Head of caudate nucleus (tissue), 42 donors: ENCODE measurements at places on chromosomes 16 and 17.
A peak's percentile ranks its signal among the peaks of the same experiment; 100 is the strongest.

GRCh38 chr16:72646615-72647014, 401.3 kb downstream of the ZFHX3 start:
- DNase-seq = no peak

DNA sequence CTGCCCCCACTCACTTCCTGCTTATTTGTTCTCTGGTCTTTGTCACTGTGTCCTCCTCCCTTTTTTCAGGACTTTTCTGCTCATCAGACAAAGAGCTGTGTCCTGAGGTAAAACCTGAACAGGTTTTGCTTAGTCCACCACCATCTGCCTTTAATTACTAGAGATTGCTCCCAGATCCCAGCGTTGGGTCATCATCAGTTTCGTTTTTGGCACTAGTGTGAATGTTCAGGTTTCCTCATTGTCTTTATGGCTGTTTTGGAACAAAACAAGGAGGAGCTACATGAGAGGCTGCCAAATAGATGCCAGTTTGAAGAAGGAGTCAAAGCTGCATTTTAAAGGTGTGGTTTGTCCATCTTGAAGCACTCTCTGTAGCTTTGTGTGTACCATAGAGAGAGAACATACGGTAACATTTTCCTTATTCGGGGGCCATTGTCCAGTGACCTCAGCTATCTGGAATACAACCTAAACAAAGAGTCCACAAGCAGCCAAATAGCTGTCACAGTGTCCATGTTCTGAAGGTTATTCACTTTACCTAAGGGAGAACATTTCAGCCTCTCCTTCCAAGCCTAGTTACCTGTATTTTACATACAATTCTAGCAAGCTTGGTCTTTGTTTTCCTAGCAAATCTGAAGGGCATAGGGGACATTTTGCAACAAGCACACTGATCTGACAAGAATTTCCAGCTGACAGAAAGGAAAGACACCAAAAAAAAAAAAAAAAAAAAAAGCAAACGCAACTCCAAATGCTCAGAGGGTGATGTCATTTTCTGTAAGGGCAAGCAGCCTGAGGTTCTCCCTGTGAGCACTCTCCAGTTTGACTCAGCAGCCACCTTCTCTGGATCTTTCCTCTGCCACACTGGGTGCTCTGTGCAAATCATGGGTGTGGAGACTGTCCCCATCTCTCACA, 196.1 kb downstream of the NTN1 start:
- DNase-seq = no peak

- peak; percentile 83 for DNase-seq
Observed at GRCh38 chr17:38877130-38877851, 7.4 kb downstream of the LASP1 start.

- DNase-seq = no peak
Observed at GRCh38 chr17:76199469-76199868, 40.8 kb downstream of the RNF157 start.

DNA sequence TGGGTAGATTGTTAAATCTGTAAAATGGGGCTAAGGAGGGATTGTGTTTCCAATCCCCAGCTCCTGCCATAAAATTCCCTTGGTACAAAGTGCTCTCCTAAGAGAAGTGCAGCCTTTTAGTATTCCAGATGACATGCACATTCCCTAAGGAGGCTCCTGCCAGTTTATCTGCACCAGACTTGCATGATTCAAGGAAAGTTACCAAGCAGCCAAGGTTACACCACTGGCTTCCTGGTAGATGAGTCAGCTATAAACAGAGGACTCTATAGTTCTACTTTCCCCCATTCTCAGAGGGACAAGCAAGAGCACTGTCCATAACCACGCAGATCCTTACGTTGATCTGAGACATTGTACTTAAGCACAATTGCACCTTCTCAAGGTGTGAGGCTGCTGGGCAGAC, 1.9 kb downstream of the CALB2 start:
- DNase-seq = no peak

- no peak for DNase-seq
Observed at GRCh38 chr17:80441133-80441578, 26.2 kb downstream of the ENDOV start.

GRCh38 chr17:68697850-68698361, 96.7 kb upstream of the FAM20A start:
- DNase-seq = no peak

- DNase-seq = no peak
Observed at GRCh38 chr16:33059206-33059605, 134.8 kb upstream of the TP53TG3C start.

GRCh38 chr17:77492446-77493237, 351.9 kb downstream of the SEC14L1 start:
- no peak for DNase-seq

GRCh38 chr17:21573961-21574610, 118.2 kb upstream of the KCNJ18 start:
- DNase-seq = peak; percentile 82

DNA sequence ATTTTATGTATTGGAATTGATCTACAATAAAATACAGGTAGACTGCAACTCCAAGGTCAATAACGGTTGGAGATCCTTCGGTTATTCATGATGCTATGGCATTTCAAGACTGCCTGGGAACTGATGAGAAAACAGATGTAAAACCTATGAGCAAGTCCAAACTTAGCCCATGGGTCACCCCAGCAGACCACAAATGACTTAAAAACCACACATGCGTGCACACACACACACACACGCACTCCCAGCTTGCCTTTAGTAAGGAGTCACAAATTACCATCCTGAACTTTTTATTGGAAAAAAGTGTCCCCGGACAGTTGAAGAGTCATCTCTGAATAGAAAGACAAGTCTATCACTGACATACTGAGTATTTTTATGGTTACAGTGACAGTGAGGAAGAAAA, 26.7 kb downstream of the TRIM25 start:
- no peak for DNase-seq

DNA sequence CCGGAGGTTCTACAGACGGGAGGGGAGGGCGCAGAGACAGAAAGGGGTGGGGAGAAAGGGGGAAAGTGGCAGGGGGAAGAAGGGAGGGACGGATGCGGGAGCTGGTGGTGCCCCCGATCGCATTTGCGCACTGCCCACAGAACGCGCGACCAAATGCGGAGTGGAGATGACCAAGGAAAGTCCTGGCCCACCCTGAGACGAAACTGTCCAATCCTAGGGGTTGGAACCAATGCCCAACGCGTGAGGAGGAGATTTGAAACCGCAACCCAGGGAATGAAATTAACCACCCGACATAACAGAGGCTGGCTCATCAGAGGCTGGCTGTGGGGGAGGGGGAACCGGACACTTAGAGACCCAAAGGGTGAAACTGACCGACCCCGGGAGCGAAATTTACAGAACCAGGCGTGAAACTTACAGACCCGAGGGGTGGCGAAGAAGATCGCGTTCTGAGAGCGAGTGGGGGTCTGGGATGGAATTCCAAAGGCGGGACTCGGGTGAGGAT, 1.4 kb downstream of the HES7 start:
- no peak for DNase-seq

GRCh38 chr16:12398029-12398682, 405.5 kb downstream of the CPPED1 start:
- DNase-seq = no peak

- DNase-seq = no peak
Observed at GRCh38 chr16:23423496-23424049, 29.4 kb downstream of the COG7 start.

- DNase-seq = no peak
Observed at GRCh38 chr16:2420035-2420434, 9.2 kb upstream of the CCNF start.

DNA sequence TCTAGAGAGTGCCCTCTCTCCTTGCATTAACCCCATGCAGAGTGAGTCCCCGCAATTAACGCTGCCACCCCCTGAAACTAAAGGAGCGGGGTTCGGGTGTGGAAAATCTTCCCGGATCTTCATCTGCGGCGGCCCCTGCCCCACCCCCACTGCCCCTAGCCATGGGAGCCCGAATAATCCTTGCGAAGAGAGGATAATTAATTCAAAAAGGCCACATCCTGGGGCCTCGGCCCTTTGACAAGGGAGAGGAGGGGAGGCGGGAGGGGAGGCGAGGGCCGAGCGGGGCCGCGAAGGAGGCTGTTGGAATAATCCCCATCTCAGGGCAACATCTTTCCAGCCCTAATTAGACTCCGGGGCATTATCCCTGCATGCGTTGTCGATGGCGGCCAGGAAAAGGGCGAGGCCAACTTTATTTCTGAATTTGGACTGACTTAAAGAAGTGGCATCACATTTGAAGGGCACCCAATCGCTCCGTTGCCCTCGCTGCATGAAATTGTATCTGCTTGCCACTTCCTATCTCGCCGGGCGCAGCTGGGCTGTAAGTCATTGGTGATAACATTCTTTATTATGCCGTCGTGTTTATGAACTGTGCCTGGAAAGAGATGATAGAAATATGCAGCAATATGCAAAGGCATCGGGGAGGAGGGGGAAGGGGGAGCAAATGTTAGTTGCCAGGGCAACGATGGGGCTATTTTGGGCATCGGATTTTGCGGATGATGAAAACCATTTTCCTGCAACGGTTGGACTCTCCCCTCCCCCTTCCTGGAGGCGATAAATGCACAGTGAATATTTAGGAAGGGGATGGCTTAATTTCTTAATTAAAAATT, 387.1 kb upstream of the TNRC6C start:
- DNase-seq = peak; percentile 27

GRCh38 chr16:56984639-56985038, 4.7 kb upstream of the NLRC5 start:
- DNase-seq = no peak

DNA sequence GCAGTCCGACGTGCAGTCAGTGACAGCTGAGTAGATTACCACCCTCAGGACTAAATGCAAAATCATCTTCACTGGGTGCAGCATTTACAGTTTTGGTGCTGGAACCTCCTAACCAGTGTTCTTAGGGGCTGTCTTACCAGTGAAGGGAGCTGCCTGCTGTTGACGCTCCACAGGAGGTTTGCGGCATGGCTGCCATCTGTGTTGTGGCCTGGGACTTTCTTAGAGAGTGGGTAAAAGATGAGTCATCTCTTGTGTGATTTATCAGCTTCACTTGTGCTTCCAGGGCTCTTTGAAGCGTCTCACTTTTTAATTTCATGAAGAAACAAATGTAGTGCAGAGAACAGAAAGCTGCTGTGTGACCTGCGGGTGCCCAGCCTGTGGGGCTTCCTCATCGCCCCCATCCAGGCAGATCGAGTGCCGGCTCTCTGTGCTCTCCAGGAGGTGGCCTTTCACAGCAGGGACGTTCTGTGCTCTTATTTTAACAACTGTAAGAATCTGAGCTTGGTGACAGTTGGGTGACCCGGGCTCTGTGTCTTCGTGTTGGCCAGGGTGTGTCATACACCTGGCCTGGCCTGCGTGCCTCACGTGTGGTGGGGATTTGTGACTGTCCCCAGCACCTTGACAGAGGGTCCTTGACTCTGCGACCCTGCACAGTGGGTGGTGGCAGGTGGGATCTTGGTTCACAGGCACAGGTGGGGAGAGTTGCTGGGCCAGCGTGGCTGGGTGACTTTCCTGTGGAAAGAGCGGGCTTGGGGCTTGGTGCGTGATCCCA, 24.3 kb upstream of the ZNF750 start:
- DNase-seq = no peak

- no peak for DNase-seq
Observed at GRCh38 chr17:33050611-33051140, 59.0 kb downstream of the SPACA3 start.

- DNase-seq = no peak
Observed at GRCh38 chr16:15398618-15399316, 3.2 kb downstream of the MPV17L start.

- DNase-seq = no peak
Observed at GRCh38 chr17:14454746-14455145, 153.9 kb downstream of the HS3ST3B1 start.

- DNase-seq = no peak
Observed at GRCh38 chr16:84561291-84561690, 56.6 kb downstream of the COTL1 start.

- no peak for DNase-seq
Observed at GRCh38 chr17:19372439-19372838, 5.9 kb upstream of the MAPK7 start.

GRCh38 chr16:8543258-8543657, 47.1 kb downstream of the TMEM114 start:
- no peak for DNase-seq

DNA sequence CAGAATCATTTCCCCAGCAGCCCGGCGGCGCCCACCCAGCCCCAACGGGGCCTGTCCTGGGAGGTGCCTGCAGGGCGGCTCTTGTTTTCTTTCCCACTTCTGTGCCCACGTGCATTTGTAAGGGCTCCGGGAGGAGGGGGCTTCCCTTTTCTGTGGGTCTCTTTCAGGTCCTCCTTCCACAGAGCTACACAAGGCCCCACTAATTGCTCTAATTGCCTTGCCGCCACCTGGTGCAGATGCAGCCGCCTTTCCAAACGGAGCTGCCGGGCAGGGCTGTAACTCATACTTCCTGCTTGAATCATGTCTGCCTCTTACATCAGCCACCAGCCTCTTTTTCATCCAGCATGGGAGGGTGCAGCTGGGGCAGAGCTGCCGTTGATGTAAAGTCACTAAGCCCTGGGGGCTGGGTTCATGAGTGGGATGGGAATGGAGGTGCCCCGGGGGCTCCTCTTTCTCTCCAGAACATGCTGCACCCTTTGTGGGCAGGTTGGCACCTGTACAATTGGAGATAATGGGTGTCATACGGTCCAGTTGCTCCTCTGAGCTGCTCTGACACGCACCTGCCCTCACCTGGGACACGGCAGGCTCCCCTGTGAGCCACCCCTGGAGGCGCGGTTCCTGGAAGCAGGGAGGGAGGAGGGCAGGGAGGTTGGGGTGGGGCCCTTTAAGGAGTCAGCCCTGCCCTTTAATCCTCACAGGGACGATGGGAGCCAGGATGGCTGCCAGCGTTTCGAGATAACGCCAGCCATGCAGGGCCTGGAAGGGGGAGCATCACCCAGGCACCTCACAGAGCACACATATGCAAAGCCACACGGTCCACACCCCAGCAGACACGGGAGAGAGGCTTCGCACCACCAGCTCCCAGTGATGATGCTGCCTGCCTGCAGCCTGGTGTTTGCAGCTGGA, 41.1 kb upstream of the KLHDC4 start:
- peak; percentile 59 for DNase-seq

DNA sequence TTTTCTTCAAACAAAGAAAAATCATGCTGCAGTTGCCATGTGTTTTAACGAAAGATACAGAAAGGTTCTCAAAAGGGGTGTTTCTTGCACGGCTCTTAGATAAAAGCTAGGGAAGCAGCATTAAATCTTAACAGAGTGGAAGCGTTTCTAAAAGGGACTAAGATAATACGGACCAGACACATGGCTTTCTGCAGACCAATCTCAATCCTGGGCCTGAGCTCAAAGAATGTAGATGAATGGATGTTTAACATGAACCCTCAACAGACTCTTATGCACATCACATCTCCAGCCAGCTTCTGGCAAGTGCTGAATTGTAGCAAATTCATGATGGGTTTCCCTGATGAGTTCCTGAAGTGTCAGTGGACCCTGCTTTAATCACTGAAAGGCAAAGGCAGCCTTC, 80.2 kb upstream of the COX10 start:
- no peak for DNase-seq

GRCh38 chr17:48506246-48506645, 24.6 kb downstream of the HOXB1 start:
- no peak for DNase-seq

GRCh38 chr17:31061678-31062077, 33.1 kb upstream of the NF1 start:
- DNase-seq = no peak

- DNase-seq = no peak
Observed at GRCh38 chr16:79593074-79593531, 7.4 kb downstream of the MAF start.
